ENCODE measurements at places on chromosomes 6 and 20.

DNA sequence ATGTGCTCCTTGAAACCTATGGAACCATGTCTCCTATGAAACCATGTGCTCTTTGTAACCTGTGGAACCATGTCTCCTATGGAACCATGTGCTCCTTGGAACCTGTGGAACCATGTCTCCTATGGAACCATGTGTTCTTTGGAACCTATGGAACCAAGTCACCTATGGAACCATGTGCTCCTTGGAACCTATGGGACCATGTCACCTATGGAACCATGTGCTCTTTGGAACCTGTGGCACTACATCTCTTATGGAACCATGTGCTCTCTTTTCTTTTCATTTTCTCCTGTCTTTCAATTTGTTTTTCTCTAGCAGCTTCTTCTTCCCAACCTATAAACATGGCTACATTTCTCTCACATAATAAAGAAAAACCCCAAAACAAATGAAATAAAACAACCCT is 11.9 kb upstream of the CCN2 start:
- no peak for DNase-seq

GRCh38 chr6:98469141-98469540 is 365.2 kb upstream of the POU3F2 start:
- DNase-seq: no peak

DNA sequence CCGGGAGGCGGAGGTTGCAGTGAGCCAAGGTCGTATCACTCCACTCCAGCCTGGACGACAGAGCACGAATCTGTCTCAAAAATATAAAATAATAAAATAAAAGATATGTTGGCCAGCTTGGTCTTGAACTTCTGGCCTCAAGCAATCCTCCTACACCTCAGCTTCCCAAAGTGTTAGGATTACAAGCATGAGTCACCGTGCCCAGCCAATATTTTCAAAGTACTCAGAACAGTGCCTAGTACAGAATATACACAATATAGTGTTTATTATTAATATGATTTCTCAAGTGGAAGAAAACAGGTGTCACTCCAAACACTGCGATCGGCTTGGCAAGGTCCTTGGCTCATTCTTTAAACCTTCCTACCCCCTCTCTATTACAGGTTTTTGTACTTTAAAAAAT is 3.1 kb downstream of the FAM210B start:
- no peak for DNase-seq

DNA sequence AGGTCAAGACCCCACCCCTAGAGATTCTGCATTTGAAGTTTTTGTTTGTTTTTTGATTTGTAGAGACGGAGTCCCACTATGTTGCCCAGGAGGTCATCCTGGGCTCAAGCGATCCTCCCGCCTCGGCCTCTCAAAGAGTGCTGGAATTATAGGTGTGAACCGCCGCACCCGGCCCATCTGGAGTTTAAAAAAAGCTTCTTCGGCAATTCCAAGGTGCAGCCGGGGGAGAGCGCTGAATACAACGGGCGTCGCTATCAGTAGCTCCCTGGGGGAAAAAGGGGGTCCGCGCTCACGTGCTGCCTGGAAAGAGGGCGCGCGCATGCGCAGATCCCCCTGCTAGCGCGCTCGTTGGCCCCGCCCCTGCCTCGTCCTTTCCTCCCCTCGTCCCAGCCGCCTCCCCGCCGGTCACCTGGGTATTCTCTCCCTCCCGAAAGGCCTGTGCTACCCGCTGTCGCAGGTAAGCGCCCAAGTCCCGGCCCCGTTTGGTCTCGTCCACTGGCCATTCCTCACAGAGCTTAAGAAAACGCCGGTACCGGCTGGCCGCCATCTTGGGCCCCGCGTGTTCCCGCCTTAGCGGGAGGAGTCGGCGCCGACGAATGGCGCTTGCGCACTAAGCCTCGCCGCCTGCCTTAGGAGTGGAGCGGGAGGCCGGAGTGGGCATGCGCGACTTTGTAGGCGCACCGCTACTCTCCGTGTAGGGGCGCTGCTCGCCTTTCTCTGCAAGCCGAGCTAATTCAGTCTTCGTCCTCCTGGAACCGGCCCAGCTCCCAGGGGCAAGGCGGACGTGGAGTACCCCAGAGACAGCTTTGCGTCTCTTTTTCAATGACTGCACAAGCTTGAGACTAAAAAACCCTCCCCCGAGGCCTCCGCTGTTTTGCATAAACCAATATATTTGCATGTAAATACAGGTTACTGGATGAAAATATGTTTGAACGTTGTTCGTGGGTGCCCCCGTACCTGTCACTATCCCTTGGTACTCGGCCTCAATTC is at the start of gene UQCC2:
TSS of gene UQCC2 (minus strand) at position 561 of the 990 bp plus-strand sequence. CDS start at position 547, 14 bp downstream.
- DNase-seq: peak; percentile 95

DNA sequence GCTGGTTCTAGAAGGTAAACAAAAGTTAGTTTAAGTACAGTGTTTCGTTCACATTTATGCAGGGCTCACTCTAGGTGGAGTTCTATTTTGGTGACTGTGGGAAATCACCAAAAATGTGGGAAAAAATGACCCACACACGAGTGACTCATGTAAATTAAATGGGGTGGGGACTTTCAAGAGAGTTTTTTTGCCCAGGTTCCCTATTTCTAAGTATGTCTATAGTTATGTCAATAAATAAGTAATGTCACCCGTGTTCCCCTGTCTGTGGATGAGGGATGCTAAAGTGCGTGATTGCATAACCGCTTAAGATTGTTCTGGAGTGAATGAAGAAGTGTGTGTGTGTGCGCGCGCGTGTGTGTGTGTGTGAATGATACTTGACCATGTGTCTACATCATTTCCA is 69.1 kb downstream of the MYB start:
- no peak for DNase-seq

Measured in T-helper 2 cell (primary cell).